ENCODE measurements at places on chromosomes 4 and X.

GRCh38 chr4:94635177-94635576, 122.6 kb upstream of the BMPR1B start:
- no peak for DNase-seq

- DNase-seq: no peak
These were observed 175.0 kb downstream of the TENM3 start for GRCh38 chr4:182418054-182418734.

GRCh38 chr4:36208893-36209473, 35.3 kb downstream of the ARAP2 start:
- no peak for DNase-seq

- DNase-seq: no peak
These were observed 14.5 kb downstream of the SLC2A9 start for GRCh38 chr4:10006601-10007435.

- no peak for DNase-seq
These were observed 163.3 kb upstream of the SPRY1 start for GRCh38 chr4:123233136-123233768.

GRCh38 chr4:47383829-47384427, 79.6 kb downstream of the COMMD8 start:
- DNase-seq: no peak

DNA sequence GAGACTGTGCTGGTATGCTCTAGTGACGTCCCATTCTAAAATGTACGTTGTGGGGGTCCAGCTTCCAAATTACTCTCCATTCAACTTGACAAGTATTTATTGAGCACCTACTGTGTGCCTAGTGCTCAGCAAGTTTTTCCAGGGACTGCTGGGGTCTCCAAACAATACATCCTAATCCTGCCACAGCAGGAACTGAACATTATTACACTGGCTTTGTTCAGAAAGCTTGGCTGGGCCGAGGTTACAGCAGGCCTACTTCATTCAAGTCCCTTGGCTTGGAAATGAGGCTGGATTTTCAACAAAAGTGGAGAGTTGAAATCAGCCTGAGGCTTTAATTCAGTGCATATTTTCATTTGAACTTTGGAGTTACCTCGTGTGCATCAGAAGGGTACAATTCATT, 78.0 kb downstream of the GUCY2F start:
- DNase-seq: no peak

- no peak for DNase-seq
These were observed 121.5 kb downstream of the DCTD start for GRCh38 chr4:182795446-182796238.
